ENCODE measurements at places on chromosomes 13 and 19.
A peak's percentile ranks its signal among the peaks of the same experiment; 100 is the strongest.

GRCh38 chr13:40120781-40121180 is 465.3 kb downstream of the COG6 start:
- no peak for DNase-seq

- no peak for DNase-seq
Measured at GRCh38 chr13:41246969-41247680, 16.3 kb downstream of the MTRF1 start.

DNA sequence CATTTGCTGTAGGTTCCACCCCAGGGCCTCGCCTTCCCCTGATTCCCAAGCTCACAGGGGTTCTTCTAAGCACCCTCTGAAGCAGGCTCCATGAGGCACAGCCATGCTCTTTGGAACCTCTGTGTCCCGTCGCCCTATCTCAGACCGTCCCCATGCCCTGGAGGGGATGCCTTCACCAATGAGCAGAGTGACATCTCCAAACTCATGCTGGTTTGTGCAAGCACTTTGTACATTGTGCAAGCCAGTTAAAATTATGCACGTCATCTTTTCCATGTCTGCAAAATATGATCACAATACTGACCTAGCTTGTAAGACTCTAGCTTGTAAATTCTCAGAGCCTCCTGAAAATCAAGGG is 46.5 kb upstream of the RAP2A start:
- no peak for DNase-seq

GRCh38 chr13:20699715-20700114 is 3.8 kb upstream of the IL17D start:
- DNase-seq, result no peak

DNA sequence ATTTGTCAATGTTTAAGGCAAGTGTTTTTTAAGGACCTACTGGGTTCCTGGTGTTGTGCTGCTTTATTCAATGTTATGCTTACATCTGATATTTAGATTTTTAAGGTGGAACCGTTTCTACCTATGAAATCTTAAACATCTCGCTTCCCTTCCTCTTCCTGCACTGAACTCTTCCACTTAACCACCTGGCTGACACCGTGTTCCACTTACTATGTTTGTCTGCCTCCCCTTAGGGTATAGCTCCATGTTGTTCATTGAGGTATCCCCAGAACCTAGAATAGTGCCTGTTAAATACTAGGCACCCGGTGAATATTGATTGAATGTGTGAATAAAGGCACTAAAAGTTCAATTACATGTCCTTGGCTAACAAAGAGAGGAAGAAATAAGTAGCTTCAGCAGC is 104.9 kb downstream of the RNF17 start:
- no peak for DNase-seq

GRCh38 chr19:18670312-18670711 is 13.2 kb upstream of the CRTC1 start:
- DNase-seq, result no peak

- DNase-seq, result no peak
Measured at GRCh38 chr19:14003251-14004055, 2.7 kb downstream of the RFX1 start.

DNA sequence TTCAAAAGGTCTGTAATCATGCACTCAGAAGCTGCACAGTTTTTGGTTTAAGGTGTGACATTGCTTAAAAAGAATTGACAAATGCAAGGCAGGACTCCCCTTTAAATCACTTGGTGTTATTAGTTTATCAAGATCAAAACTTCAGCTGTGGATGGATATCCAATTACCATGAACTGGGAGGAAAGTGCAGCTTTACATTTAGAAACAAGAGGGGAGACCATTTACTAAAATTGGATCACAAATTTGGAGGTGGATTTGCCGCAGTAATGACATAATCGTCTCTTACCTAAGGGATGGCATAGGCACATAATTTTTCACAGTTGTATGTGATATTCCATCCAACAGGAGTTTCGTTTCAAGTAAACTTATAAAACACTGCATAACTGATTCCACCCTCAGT is 1610.2 kb downstream of the SLITRK5 start:
- no peak for DNase-seq

DNA sequence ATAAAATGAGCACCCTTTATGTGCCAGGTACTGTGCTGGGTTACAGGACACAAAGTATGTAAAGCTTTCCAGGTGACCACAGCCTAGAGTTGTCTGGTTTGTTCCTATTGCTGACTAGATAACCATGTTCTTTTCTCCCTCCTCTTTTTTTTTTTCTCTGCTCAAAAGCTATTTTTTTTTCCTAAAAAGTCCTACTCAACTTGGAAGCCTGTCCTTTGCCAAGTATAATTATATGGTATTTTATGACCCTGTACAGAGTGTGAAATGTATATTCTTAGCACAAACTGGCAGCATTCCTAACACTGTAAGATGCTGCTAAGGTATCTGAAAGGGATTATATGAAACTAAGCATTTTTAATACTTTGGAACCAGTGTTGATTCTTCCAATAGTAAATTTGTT is 171.0 kb downstream of the GPC6 start:
- no peak for DNase-seq

GRCh38 chr13:31725841-31726240 is 13.5 kb upstream of the RXFP2 start:
- no peak for DNase-seq

- DNase-seq, result no peak
Measured at GRCh38 chr13:78383899-78384298, 219.5 kb downstream of the POU4F1 start.

DNA sequence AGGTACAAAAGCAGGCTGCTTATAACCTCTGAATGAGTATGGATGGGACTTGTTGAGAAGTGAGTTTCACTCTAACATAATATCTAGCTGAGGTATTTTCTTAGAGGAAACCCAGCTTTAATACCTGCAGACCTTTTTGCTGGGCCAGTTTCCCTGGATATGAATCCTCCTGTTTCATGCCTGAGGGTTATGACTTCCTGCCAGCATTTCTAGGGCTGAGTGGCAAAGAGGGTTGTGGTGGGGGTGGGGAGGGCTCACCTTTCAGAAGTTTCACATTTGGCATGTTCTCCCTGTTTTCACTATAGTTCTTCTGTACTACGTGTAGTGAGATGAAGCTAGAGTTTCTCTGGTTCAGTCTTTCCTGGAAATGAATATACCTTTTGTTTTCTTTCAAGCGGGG is 73.7 kb downstream of the LACC1 start:
- no peak for DNase-seq

- no peak for DNase-seq
Measured at GRCh38 chr13:83667606-83668005, 214.7 kb downstream of the SLITRK1 start.

DNA sequence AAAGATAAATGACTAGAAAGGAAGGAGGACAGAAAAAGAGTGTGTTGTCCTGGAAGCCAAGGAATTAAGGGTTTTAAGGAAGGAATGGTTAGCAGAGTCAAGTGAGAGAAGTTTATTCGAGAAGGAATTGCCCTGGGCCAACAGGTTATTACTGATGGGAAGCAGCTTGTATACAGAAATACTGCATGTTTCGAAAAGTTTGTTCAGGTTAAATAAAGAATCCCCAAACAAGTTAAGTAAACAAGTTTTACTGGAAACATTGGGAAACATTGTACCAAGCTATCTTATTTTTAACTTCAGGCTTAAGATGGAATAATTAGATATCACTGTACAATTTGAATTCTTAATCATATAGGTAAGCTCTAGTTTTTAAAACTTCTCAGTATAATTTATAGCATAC is 28.2 kb upstream of the FBXL3 start:
- no peak for DNase-seq

DNA sequence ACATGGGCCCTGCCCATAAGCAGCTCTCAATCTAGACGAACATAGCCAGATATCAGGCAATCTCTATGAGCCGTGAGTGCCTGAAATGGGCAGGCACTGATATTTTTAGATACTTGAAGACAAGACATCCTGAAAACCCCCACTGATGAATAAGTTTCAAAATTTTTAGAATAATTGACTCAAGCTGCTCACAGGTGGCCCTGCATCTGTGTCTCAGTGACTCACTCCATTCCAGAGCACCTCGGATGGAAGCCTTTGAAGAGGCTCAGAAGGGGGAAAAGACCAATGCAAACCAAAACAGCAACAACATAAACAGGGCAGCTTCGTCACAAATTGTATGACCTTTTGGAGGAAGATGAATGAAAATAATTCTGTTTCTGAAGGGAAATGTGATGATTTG is 42.8 kb upstream of the SLC46A3 start:
- no peak for DNase-seq

DNA sequence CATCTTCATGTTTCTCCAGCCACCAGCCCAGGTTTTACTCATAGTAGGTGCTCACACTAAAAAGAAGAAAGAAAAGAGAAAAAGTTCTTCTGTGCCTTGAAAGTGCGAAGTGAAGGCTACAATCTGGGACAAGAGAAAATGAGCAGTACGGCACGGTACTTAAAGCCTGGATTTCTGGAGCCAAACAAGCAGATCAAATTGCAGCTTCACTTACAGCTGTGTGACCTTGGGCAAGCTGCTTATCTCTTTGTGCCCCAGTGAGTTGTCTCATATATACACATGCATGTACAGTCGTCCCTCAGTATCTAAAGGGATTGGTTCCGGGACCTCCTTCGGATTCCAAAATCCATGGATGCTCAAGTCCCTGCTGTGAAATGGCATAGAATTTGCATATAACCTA is 41.8 kb downstream of the GSX1 start:
- DNase-seq, result no peak

- no peak for DNase-seq
Measured at GRCh38 chr19:924553-925086, 1.2 kb upstream of the ARID3A start.

DNA sequence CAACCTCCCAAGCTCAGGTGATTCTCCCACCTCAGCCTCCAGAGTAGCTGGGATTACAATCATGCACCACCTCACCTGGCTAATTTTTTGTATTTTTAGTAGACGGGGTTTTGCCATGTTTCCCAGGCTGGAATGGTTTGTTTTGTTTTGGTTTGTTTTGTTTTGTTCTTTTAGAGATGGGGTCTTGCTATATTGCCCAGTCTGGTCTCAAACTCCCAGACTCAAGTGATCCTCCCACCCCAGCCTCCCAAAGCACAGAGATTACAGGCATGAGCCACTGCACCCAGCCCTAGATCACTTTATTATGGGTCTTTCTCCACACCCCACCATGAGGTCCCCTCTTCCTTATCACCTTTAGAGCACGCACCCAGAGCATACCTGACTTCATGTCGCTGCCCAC is 8.0 kb upstream of the KRTDAP start:
- DNase-seq, result no peak

DNA sequence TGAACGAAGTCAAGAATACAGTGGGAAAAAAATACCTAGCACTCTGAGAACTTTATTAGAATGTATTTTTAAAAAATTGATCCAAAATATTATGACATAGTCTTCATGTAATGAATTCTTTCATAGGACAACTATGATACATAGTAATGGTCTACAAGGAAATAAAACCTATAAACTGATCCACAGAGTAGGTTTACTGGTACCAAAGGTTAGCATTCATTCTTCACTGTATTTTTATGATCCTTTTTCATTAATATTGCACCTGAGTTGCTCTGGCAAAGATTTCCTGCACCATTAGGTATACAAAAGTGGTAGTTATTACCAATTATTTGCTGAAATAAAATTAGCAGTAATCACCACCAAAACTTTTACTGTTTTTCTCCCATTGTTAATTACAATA is 4.2 kb downstream of the NEK3 start:
- DNase-seq, result no peak

- DNase-seq, result no peak
Measured at GRCh38 chr13:114319441-114319913, 5.2 kb downstream of the CHAMP1 start.

GRCh38 chr13:75366380-75367280 is 115.3 kb downstream of the TBC1D4 start:
- DNase-seq, result no peak

- DNase-seq, result peak; percentile 43
Measured at GRCh38 chr19:19105365-19106055, 32.8 kb downstream of the TMEM161A start.

DNA sequence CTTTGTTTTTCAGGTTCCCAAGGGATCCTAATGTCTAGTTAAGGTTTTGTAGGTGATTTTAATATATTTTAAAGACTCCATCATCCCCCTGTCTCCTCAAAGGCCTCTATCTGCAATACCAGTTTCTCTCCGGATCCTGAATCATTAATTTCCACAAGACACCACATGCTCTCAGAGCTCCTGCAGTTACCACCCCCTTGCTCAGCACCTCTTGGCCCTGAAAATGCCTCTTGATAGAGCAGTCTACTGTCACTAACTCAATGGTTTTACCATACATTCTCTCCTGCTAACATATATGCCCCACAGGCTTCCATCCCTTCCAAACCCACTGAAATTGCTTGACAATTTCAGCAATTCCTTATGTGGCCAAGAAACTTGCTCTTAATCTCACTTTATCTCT is 1.9 kb upstream of the PEG3 start:
- no peak for DNase-seq

- no peak for DNase-seq
Measured at GRCh38 chr13:99322297-99323103, 15.3 kb upstream of the GPR183 start.

DNA sequence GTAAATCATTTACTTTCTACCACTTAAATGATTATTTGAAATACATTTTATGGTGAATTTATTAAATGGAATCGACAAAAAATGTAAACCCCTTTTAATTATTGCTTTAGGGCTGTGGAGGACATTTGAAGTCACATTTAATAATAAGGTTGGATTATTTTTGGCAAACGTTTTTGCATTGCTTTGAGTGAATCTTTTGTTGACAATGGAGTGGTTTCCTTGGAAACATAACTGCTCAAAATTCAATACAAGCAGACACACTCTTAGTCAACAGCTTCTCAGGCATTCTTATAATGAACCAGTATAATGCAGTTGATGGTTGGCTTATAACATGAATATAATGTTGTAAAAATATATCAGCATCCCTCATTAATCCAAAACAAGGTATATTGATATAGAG is 104.7 kb downstream of the DCLK1 start:
- DNase-seq, result no peak

DNA sequence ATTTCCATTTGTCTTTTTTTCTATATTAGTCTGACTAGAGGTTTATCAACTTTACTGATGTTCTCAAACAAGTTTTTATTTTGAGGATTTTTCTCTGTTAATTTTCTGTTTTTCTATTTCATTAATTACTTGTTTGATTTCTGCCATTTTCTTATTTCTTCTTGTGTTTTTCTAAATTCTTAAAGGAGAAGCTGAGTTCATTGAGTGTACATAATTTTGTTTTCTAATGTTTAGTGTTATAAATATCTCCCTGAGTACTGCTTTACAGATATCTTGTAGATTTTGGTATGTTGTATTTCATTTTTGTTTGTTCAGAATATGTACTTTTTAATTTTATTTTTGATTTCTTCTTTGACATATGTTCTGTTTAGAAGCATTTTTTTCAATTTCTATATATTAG is 1404.3 kb upstream of the MIR17HG start:
- no peak for DNase-seq

DNA sequence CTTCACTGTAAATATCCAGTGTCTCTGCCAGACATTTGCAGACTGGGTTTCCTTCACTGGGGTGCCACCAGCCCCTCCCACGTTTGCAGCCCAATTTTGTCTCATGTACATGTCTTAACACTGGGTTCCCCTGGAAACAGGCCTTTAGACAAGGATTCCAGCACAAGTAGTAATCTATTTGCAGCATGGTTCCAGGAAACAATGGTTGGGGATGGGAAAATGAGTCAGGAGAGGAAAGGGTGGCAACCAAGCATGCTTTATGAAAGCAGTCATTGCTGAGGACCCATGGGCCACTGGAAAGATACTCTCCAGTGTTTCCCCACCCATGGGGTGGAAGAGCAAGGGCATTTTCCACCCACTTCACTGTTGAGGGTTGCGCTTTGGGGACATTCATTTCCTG is 53.6 kb upstream of the FARP1 start:
- no peak for DNase-seq

Measured in renal cortex interstitium (tissue), 15 donors.